ENCODE measurements at places on chromosomes 3 and 15. TPM values are rescaled to one million over a fixed set of nuclear protein-coding genes. Genes with fewer than 3 reads are reported as not detected.

Gene ERICH6
- 0.35 TPM for total RNA-seq

Gene LRTM1
- not detected for total RNA-seq

Gene CHRFAM7A
- total RNA-seq, result not detected

Gene GHRL
- not detected for total RNA-seq

Gene OSBPL10
- total RNA-seq, result 8.6 TPM

Gene ACAA1
- total RNA-seq, result 35.8 TPM

Gene RTP1
- not detected for total RNA-seq

Gene C2CD4A
- not detected for total RNA-seq
